Stimulated activated CD8-positive, alpha-beta memory T cell treated with anti-CD3 and anti-CD28 coated beads, Interleukin-7, amount 100 ng/mL, for 1 hour (primary cell): ENCODE measurements at places on chromosomes 3 and 15.

GRCh38 chr3:131713416-131714123 is 210.8 kb upstream of the MRPL3 start:
- DNase-seq, result no peak

GRCh38 chr3:140493271-140493670 is 184.6 kb upstream of the TRIM42 start:
- no peak for DNase-seq

DNA sequence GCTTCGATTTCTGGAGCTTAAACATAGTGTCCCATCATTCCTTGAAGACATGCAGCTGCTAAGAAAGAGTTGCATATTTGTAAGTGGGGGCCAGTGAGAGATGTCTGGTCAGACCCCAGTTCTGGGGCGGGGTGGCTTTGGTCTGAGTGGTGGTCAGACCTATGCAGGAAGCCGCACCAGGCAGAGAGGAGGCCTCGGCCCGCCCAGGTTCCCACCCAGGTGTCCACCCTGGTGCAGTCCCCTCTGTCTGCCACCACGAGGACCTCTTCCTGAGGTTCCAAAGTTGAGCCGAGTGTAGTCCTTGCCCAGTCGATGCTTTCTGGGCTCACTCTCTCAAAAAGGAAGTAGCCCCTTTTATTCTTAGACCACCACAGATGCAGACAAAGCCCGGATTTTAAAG is 122.6 kb upstream of the DLG1 start:
- DNase-seq, result no peak

DNA sequence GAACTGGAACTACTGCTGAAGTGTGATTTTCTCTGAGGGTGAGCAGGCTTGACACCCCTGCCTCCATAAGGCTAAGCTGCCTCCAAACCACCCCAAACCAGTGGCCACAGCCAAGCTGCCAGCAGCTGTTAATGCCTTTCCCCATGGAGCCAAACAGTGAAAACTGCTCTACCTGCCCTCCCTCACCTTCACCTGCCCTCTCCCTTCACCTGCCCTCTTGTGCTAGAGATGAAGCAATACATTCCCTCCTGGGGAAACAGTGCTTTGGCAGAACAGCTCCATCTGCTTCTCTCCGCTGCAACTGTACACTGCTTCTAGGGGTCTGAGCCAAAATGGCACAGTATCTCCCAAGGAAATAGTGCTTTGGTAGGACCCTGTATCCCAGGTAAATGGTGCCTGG is 374.1 kb downstream of the FHIT start:
- DNase-seq, result no peak
